Dermis microvascular lymphatic vessel endothelial cell (primary cell): ENCODE measurements at places on chromosomes 3 and 15. TPM values are rescaled to one million over a fixed set of nuclear protein-coding genes. Genes with fewer than 3 reads are reported as not detected.

DNA sequence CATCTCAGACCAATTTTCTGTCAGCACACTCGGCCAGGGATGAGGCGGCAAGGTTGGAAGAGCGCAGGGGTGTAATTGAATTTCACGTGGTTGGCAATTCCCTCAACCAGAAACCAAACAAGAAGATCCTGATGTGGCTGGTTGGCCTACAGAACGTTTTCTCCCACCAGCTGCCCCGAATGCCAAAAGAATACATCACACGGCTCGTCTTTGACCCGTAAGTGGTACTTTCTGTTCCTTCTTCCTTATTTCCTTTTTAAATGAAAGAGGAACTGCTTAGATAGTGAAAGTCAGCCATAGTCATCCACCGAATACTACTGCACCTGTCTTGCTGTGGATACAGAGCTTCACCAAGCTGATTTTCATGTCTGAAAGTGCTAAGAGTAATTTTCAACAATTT, 60.1 kb downstream of the SGO1 start:
- no peak for DNase-seq

- peak; percentile 99 for DNase-seq
Measured at GRCh38 chr15:85412956-85413854, 32.8 kb downstream of the AKAP13 start.

- DNase-seq = peak; percentile 23
Measured at GRCh38 chr3:57963811-57964346, 44.3 kb upstream of the FLNB start.

DNA sequence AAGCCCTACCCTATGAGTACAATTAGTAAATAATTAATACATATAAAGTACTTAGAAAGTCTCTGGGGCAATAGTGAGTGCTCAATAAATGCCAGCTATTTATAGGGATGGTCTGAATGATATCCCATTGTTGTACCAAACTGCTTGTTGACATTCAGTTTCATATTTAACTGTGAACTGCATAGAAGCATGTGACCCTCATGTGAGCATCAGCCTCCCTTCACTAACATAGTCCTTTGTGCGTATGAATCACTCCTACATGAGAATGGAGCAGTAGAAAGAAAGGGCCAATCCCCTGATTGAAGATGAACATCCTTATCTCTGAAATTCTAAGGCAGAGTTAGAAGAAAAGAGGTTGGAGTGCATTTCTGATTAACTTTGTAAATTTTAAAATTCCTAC, 68.7 kb upstream of the ATP10A start:
- DNase-seq = no peak

The CCDC39 gene
- total RNA-seq = under 0.01 TPM in 2 replicates
